M059J (cell line): ENCODE measurements at places on chromosomes 7 and 10. TPM values are rescaled to one million over a fixed set of nuclear protein-coding genes. Genes with fewer than 3 reads are reported as not detected.

CTNNA3 gene
- 0.02 TPM in 1 of 2 replicates, not detected in the other for total RNA-seq

PGAM2 gene
- total RNA-seq: 1.2 TPM in 2 replicates

SORCS1 gene
- total RNA-seq: not detected in 2 replicates

HOXA10 gene
- 15.4 and 16.7 TPM in 2 replicates for total RNA-seq

OR6V1 gene
- not detected in 2 replicates for total RNA-seq

STEAP2 gene
- total RNA-seq: 3.8 and 6.2 TPM in 2 replicates

NRF1 gene
- total RNA-seq: 13.3 and 20.2 TPM in 2 replicates

AOC1 gene
- total RNA-seq: 0.17 TPM in 1 of 2 replicates, not detected in the other

SLC16A9 gene
- 0.07 TPM in 1 of 2 replicates, not detected in the other for total RNA-seq

EMX2 gene
- total RNA-seq: not detected in 2 replicates

ZNF425 gene
- 1.1 and 3.1 TPM in 2 replicates for total RNA-seq

HHEX gene
- total RNA-seq: 0.05 TPM in 1 of 2 replicates, not detected in the other

TMEM225B gene
- total RNA-seq: 0.20 and 0.62 TPM in 2 replicates

HELLS gene
- total RNA-seq: 52.8 and 95.2 TPM in 2 replicates

MOGAT3 gene
- total RNA-seq: not detected in 2 replicates

JCAD gene
- total RNA-seq: not detected in 2 replicates

LLCFC1 gene
- not detected in 2 replicates for total RNA-seq

ACSM6 gene
- total RNA-seq: not detected in 2 replicates

POLL gene
- total RNA-seq: 3.3 and 6.6 TPM in 2 replicates

OR13A1 gene
- total RNA-seq: 0.15 TPM in 1 of 2 replicates, not detected in the other

GPER1 gene
- total RNA-seq: 0.22 and 0.25 TPM in 2 replicates

MMP21 gene
- 0.05 TPM in 1 of 2 replicates, not detected in the other for total RNA-seq

GHRHR gene
- total RNA-seq: not detected in 2 replicates

ACBD7 gene
- 0.64 and 5.8 TPM in 2 replicates for total RNA-seq

NHLRC2 gene
- total RNA-seq: 9.3 and 11.0 TPM in 2 replicates

CCDC136 gene
- total RNA-seq: 0.74 and 5.7 TPM in 2 replicates

SLC39A12 gene
- total RNA-seq: not detected in 2 replicates

IRF5 gene
- total RNA-seq: 0.64 and 1.8 TPM in 2 replicates

EBLN1 gene
- 0.17 TPM in 1 of 2 replicates, not detected in the other for total RNA-seq

AMZ1 gene
- 0.57 and 1.2 TPM in 2 replicates for total RNA-seq

DYDC2 gene
- not detected in 2 replicates for total RNA-seq

KIAA1217 gene
- total RNA-seq: 1.5 and 2.7 TPM in 2 replicates

TMEM229A gene
- total RNA-seq: not detected in 2 replicates

IFRD1 gene
- 60.2 and 78.6 TPM in 2 replicates for total RNA-seq

TAS2R4 gene
- 0.20 TPM in 1 of 2 replicates, not detected in the other for total RNA-seq

PTPN20 gene
- total RNA-seq: not detected in 2 replicates

TMEM176B gene
- not detected in 2 replicates for total RNA-seq

HEPACAM2 gene
- total RNA-seq: not detected in 2 replicates

BAMBI gene
- total RNA-seq: 23.1 and 23.7 TPM in 2 replicates

ERVW-1 gene
- 0.02 TPM in 1 of 2 replicates, not detected in the other for total RNA-seq

AFAP1L2 gene
- 0.44 and 1.7 TPM in 2 replicates for total RNA-seq

GPR37 gene
- total RNA-seq: 3.8 and 6.2 TPM in 2 replicates

MAP3K8 gene
- 0.76 and 3.3 TPM in 2 replicates for total RNA-seq

NUTM2B gene
- 0.10 and 0.32 TPM in 2 replicates for total RNA-seq

HOXA1 gene
- 8.2 and 9.1 TPM in 2 replicates for total RNA-seq

KMT2E gene
- 41.5 and 43.6 TPM in 2 replicates for total RNA-seq

CHN2 gene
- total RNA-seq: not detected in 2 replicates

NRG3 gene
- total RNA-seq: not detected in 2 replicates

ZNF277 gene
- 17.6 and 20.6 TPM in 2 replicates for total RNA-seq

SLC13A1 gene
- total RNA-seq: not detected in 2 replicates

SUPV3L1 gene
- total RNA-seq: 32.8 and 44.5 TPM in 2 replicates

TFR2 gene
- total RNA-seq: 1.6 and 1.8 TPM in 2 replicates

SLC29A3 gene
- 1.2 and 2.7 TPM in 2 replicates for total RNA-seq

AGAP5 gene
- total RNA-seq: 0.76 and 1.1 TPM in 2 replicates

SEM1 gene
- 120 and 175 TPM in 2 replicates for total RNA-seq
